ENCODE measurements at places on chromosomes 3 and 15.

GRCh38 chr3:2311022-2311421 lies 212.4 kb downstream of the CNTN4 start:
- DNase-seq: no peak
- H3K27me3 ChIP-seq: no peaks in the 10 kb centered on the region
- no peak overlapping the region for H3K27ac ChIP-seq
- H3K4me1 ChIP-seq: no peaks in the 10 kb centered on the region
- no peak overlapping the region for H3K4me3 ChIP-seq

- no peak overlapping the region for H3K4me3 ChIP-seq
- no peaks in the 10 kb centered on the region for H3K36me3 ChIP-seq
- peaks cover 31% of the 10 kb centered on the region for H3K27me3 ChIP-seq
- no peak overlapping the region for H3K27ac ChIP-seq
- no peaks in the 10 kb centered on the region for H3K4me1 ChIP-seq
These were observed 12.5 kb upstream of the IGF1R start for GRCh38 chr15:98635848-98636247.

DNA sequence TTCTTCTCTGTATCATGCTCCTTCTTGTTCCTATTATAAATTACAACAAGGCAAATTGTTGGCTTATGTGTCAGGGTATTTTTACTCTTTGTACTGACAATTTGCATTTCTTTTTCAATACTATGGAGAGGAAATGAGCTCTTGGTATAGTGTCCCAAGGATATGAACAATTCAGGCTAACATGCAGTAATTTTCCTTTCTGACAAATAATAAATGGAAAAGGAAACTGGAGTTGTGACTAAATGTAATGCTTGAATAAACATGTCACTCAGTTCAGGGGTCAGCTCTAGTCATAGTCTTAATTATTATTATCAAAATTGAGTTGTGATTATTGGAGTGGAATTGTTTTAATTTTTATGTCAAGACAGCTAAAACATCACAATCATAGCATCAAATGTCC lies 256.0 kb upstream of the ZPLD1 start:
- no peak overlapping the region for H3K4me3 ChIP-seq
- no peak for DNase-seq
- no peaks in the 10 kb centered on the region for H3K27me3 ChIP-seq
- H3K36me3 ChIP-seq: no peaks in the 10 kb centered on the region

- H3K27me3 ChIP-seq: peaks cover 3% of the 10 kb centered on the region
- H3K4me1 ChIP-seq: peaks cover 2% of the 10 kb centered on the region
- H3K4me3 ChIP-seq: no peak overlapping the region
- DNase-seq: no peak
These were observed 9.6 kb upstream of the USP8 start for GRCh38 chr15:50414624-50415023.

GRCh38 chr3:177478170-177478867 lies 281.0 kb upstream of the TBL1XR1 start:
- no peaks in the 10 kb centered on the region for H3K27me3 ChIP-seq
- no peaks in the 10 kb centered on the region for H3K36me3 ChIP-seq
- DNase-seq: no peak
- H3K4me3 ChIP-seq: no peak overlapping the region
- H3K4me1 ChIP-seq: peaks cover 30% of the 10 kb centered on the region

- no peak overlapping the region for H3K4me3 ChIP-seq
- H3K4me1 ChIP-seq: peaks cover 4% of the 10 kb centered on the region
- no peaks in the 10 kb centered on the region for H3K36me3 ChIP-seq
- H3K27me3 ChIP-seq: no peaks in the 10 kb centered on the region
- no peak for DNase-seq
These were observed 34.4 kb upstream of the TNIK start for GRCh38 chr3:171494457-171495109.

DNA sequence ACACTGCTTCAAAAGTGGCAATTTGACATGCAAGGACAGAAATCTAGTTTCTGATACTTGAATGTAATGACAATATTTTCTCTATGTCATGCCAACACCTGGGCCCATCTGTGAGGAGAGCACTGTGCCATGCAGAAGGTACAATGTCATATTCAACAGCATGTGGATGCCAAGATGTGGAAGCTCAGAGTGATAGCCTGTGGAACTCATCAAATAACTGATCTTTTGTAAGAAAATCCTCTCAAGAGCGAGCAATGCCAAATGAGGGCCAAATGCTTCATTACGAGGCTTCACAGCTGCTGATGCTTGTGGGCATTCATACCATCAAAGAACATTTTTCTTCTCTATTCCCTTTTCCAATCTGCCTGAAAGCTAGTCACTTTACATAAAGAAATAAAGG lies 95.1 kb downstream of the ROBO1 start:
- no peak for DNase-seq
- no peaks in the 10 kb centered on the region for H3K4me1 ChIP-seq
- no peaks in the 10 kb centered on the region for H3K36me3 ChIP-seq
- H3K27me3 ChIP-seq: no peaks in the 10 kb centered on the region

DNA sequence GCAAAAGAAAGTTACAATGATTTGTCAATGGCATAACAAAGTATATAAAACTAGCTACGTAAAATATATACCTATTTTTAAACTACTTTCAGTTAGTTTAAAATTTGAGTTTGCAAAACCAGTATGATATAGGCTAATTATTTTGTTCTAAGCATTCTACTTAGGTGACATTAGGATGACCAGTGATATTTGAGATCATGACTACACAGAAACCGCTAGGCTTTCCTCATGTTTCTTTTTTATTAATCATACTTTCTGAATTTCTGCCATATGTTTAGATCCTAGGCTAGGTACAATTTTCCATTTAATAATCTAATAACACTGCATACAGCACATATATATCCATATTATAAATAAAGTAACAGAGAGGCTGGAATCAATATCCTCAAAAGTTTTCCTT lies 52.4 kb upstream of the XRN1 start:
- peaks cover 9% of the 10 kb centered on the region for H3K36me3 ChIP-seq
- H3K27ac ChIP-seq: no peak overlapping the region
- no peak overlapping the region for H3K4me3 ChIP-seq
- no peaks in the 10 kb centered on the region for H3K27me3 ChIP-seq
- peaks cover 6% of the 10 kb centered on the region for H3K4me1 ChIP-seq
- no peak for DNase-seq

DNA sequence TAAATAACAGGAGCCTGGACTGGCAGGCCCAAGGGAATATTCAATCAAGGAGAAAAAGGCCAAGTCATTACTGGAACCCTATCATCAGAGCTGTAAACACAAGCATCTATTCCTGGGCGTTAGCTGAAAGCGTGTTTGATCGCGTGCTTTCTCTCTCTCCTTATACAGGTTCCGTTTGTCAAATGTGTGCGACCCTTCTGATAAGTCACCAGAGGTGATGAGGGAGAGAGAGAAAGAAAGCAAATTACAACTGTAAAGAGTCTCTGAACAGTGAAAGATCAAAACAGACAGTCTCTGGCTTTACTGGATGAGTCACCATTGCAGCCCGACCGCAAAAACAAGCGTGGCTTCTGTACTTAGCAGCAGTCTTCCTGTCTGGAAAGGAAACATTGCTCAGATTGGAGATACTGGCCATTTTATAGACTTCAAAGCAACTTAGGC lies 39.5 kb upstream of the TPRG1 start:
- H3K36me3 ChIP-seq: no peaks in the 10 kb centered on the region
- H3K27me3 ChIP-seq: no peaks in the 10 kb centered on the region
- DNase-seq: no peak
- no peak overlapping the region for H3K4me3 ChIP-seq
- no peak overlapping the region for H3K27ac ChIP-seq

DNA sequence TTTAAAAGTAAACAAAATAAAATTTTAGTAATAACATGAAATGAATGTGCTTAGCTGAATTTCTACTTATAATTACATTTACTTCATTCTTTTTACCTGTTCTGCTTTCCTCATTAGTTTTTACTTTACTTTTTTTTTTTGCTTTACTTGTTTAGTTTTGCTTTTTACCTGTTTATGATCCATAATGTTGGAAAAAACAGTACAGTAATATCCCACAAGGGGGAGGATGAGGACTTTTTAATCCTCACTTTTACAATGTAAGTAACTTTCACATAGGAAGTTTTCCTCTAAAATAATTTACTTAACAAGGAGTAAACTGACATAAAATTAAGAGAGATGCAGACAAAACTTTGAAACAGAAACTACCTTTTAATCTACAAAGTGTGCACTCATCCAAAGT lies 268.7 kb downstream of the TBC1D5 start:
- no peak overlapping the region for H3K27ac ChIP-seq
- H3K4me1 ChIP-seq: no peaks in the 10 kb centered on the region
- no peaks in the 10 kb centered on the region for H3K27me3 ChIP-seq
- DNase-seq: no peak
- H3K36me3 ChIP-seq: peaks cover 2% of the 10 kb centered on the region
- no peak overlapping the region for H3K4me3 ChIP-seq

DNA sequence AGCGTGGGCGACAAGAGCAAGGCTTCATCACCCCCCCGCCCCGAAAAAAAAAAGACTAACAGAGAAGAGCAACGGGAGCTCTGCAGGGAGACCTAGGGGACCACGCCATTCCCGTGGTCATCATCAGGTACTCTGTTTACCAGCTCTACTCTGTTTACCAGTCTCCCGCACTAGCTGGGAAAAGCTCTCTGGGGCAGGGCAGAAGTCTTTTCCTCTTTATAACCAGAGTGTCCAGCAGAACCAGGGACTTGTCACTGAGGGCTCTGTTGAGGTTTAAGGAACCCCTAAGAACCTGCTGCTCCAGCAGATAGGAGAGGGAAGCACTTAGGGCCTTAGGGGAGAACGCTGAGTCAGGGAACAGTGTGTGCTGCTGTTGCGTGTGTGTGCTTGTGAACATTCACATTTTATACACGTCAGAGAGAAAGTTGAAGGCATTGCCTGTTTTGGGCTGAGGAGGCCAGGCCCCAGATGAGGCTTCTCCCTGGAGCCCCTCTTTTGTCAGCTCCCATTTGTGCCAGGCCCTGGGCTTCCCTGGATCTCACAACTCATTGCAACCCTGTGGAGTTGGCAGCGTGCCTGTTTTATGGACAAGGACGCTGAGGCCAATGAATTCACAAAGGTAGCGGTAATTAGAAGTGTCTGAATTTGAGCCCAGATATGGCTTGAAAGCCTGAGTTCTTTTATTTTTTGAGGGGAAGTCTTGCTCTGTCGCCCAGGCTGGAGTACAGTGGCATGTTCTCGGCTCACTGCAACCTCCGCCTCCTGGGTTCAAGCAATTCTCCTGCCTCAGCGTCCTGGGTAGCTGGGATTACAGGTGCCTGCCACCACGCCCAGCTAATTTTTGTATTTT lies 24.2 kb upstream of the ERICH6 start:
- DNase-seq: no peak
- H3K4me3 ChIP-seq: no peak overlapping the region
- H3K36me3 ChIP-seq: no peaks in the 10 kb centered on the region

- H3K4me3 ChIP-seq: no peak overlapping the region
- H3K36me3 ChIP-seq: no peaks in the 10 kb centered on the region
- H3K27ac ChIP-seq: no peak overlapping the region
- DNase-seq: no peak
- no peaks in the 10 kb centered on the region for H3K27me3 ChIP-seq
- H3K4me1 ChIP-seq: no peaks in the 10 kb centered on the region
These were observed 27.2 kb upstream of the UBE2Q2 start for GRCh38 chr15:75815811-75816719.

GRCh38 chr15:51263116-51263515 lies 75.3 kb downstream of the CYP19A1 start:
- H3K36me3 ChIP-seq: no peaks in the 10 kb centered on the region
- no peak overlapping the region for H3K27ac ChIP-seq
- no peak overlapping the region for H3K4me3 ChIP-seq
- peaks cover 3% of the 10 kb centered on the region for H3K4me1 ChIP-seq
- peaks cover 16% of the 10 kb centered on the region for H3K27me3 ChIP-seq

DNA sequence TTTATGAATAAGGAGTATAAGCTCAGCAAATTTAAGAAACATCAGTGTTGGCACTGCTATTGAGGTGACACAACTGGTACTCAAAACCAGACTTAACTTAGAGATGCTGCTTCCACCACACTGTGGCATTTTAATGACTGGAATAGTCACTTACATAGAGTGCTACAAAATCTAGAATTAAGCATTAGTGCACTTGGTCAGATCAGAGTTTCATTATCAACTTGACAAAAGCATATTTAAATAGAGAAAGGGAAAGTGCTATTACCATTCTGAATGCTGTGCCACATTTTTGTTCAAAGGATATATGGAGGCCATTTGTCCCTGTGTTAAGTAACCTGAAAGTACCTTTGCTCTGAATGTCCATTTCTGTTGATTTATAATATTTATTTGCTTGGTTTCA lies 800.7 kb upstream of the ALCAM start:
- H3K27me3 ChIP-seq: no peaks in the 10 kb centered on the region
- no peaks in the 10 kb centered on the region for H3K36me3 ChIP-seq
- no peak for DNase-seq
- no peaks in the 10 kb centered on the region for H3K4me1 ChIP-seq

DNA sequence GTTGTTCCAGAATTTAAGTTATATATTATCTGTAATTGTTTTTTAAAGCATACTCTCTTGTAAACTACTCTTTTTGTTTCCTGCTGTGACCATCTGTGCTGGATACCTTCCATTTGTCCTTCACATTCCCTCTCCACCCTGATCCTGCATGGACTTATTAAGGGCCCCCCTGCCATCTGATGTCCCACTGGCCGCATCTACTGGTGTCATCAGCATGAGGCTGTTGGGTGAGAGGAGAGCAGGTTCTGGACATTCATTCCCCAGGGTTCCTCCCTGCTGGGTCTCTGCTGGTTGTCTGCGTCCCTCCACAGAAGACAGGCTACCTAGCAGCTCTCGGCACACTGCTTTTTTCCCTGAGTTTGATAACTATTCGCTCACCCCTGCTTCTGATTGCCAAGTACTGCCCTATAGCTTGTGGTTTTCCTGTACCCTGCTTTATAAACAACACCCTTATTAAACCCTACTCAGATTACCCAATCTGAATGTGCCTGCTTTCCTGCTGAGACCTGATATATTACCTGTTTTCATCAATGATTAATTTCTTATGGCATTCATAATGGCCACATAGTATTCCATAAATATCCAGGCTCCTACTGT lies 7.7 kb downstream of the CMTM8 start:
- H3K4me1 ChIP-seq: peaks cover 30% of the 10 kb centered on the region
- peak overlapping the region; percentile 5 for H3K27ac ChIP-seq
- H3K36me3 ChIP-seq: peaks cover 29% of the 10 kb centered on the region

DNA sequence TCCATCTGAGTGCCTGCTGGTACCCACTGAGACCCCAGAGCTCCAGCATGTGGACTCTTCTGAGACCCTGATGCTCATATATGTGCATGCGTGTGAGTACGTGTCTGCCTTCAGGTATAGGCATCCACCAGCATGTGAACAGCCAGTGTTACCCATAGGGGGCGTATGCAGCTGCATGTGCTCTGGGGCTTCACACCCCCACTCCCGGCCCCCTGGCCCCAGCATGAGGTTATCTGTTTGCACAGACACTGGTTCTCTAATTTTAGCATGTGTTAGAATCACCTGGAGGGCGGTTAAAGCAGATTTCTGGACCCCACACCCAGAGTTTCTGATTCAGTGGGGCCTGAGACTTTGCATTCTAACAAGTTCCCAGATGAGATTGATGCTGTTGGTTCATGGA lies 824 bp upstream of the CILP start:
- H3K4me1 ChIP-seq: no peaks in the 10 kb centered on the region
- no peak overlapping the region for H3K27ac ChIP-seq
- no peak for DNase-seq
- H3K36me3 ChIP-seq: no peaks in the 10 kb centered on the region
- no peak overlapping the region for H3K4me3 ChIP-seq
